ENCODE measurements at places on chromosomes 11 and 22.
A peak's percentile ranks its signal among the peaks of the same experiment; 100 is the strongest.

DNA sequence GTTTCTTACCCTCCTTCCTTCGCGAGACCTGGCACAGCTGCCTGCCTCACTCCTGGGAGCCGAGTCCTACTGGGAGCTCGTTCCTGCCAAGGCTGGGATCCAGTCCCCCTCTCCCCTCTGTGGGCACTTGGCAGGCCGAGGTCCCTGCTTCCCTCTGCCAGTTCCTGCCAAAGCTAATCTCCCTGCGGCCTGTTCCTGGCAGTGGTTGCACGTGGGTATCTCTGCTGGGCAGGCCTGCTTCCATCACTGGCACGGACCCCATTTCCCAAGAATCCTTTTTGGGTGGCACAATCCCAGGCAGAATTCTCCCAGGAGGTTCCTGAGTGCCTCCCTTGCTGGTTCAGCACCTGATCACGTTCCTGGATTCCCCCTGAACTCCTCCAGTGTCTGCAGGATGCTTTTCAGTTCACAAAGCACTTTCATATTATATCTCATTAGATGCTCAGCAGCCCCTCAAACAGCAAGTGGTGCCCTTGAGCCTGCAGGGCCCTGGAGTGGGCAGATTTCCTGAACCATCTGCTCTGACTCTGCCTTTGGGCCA lies 96.5 kb downstream of the RRM1 start:
- no peak for DNase-seq

DNA sequence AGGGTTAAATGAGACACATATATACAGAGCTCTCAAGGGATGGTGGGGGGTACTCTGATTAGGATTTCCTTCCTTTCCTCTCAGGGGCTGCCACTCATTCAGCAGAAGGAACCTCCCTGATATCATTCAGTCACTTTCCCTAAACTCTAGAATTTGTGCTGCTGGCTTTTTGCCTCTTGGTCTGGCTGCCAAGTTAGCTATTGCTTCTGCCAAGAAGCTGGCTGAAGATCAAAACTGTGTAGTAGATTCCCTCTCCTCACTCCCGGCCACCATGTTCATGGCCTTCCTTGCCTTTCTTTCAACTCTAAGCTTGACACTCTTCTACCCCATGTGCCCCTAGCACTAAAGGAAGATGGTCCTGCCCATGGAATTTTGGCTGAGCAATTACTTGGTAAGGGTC lies 18.7 kb downstream of the SLC6A5 start:
- DNase-seq = no peak

- no peak for DNase-seq
Measured at GRCh38 chr11:117826190-117826570, 1.6 kb upstream of the FXYD2 start.

DNA sequence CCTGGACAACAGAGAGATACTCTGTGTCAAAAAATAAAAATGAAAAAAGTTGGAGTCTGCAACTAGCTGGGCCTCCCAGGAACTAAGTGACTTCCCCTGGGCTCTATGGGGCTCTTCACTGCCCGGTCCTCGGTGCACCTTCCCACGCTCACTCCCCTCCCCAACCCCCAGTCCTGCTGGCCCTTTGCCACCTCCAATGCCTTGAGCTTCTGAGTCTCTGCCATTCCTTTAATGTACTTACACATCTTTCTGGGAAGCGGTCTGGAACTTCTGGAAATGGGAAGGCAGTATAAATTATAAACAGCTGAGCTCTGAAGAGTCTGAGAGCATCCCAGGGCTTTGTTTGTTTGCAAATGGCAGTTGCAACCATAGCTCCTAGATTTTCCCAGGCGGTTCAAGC lies 5.9 kb upstream of the BATF2 start:
- no peak for DNase-seq

- DNase-seq = peak; percentile 16
Measured at GRCh38 chr11:126561327-126561893, 205.9 kb downstream of the ST3GAL4 start.

GRCh38 chr11:115145324-115145723 lies 358.9 kb downstream of the CADM1 start:
- DNase-seq = no peak

DNA sequence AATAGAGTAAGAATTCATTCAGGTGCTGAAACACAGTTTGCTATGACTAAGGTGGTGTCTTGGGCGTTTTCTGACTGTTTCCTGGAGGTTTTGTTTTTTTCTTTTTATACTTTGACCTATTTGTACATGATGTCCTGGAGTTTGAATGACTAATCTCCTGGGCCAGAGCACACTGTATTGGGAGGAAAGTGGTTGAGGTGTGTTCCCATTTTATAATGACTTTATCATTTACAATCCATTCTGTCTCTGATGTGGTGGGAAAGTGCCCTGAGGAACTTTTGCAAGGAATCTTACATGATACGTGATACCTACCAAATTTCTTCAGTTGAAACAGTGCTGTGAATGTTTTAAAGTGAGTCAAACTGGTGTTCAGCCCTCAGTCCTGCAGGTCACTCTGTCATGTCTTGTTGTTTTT lies 80.8 kb downstream of the TNRC6B start:
- no peak for DNase-seq

DNA sequence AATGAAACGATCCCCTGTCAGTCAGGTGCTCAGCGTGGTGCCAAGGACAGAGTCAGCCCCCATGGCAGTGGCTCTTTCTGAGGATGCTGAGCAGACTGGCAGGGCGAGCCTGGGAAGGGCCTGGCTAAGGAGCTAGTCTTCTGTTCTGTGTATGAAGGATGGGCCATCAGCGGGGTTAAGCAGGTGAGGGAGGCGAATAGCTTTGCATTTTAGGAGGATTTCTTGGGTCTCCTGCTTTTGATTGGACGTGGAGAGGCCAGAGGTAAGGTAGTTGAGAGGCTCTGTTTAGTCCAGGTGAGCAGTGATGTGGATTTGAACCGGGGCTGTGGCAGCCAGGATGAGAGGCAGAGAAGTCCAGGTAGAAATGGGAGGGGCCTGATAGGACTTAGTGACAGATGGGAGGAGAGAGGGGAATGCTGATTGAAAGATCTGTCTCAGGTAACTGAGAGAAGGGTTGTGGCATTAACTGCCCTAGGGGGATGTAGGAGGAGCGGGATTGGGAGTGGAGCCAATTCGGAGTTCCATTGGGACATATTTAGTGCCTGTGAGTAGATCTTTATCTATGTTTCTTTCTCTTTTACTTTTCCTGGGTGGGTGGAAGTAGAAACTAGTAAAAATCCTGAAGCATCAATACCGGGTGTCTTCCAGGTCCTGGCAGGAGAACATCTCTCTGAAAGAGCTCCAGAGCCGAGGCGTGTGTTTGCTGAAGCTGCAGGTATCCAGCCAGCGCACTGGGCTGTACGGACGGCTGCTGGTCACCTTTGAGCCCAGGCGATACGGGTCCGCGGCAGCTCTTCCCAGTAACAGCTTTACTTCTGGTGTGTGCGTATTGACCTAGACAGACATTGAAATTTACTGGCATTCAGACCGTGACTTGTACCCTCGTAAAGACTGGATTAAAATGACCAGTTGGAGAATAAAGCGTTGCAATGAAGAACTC lies 2.0 kb downstream of the IGHMBP2 start:
- no peak for DNase-seq

DNA sequence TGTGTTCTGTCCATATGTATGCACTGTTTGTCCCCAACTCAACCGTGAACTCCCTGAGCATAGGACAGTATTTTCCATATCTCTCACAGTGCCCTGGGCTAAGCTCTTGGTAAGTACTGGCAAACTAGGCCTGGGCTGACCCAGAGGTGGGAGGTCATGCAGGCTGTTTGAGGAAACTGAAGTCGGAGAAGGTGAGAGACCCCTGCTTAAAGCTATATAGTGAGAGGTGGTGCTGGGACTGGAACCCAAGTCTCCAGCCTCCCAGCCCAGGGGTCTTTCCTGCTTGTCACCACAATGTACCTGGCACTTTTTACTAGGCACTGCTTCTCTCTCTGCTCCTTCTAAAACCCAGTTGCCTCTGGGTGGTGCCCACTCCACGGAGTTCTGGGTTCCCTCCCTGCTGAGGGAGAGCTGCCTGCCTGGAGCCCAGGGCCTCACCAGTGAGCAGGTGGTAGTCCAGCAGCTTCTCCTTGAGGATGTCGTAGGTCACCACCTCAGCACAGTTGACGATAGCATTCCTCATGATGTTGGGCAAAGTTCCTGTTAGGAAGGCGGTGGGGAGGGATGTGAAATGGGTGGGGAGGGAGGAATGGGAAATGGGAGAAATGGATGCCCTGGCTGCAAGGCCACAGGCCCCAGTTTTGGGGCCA lies 4.7 kb downstream of the UCP3 start:
- no peak for DNase-seq

- no peak for DNase-seq
Measured at GRCh38 chr11:134519788-134520187, 107.7 kb upstream of the B3GAT1 start.

GRCh38 chr22:46036558-46037408 lies 59.8 kb upstream of the WNT7B start:
- peak; percentile 49 for DNase-seq

GRCh38 chr22:19880786-19881569 lies 26.3 kb upstream of the GNB1L start:
- no peak for DNase-seq

DNA sequence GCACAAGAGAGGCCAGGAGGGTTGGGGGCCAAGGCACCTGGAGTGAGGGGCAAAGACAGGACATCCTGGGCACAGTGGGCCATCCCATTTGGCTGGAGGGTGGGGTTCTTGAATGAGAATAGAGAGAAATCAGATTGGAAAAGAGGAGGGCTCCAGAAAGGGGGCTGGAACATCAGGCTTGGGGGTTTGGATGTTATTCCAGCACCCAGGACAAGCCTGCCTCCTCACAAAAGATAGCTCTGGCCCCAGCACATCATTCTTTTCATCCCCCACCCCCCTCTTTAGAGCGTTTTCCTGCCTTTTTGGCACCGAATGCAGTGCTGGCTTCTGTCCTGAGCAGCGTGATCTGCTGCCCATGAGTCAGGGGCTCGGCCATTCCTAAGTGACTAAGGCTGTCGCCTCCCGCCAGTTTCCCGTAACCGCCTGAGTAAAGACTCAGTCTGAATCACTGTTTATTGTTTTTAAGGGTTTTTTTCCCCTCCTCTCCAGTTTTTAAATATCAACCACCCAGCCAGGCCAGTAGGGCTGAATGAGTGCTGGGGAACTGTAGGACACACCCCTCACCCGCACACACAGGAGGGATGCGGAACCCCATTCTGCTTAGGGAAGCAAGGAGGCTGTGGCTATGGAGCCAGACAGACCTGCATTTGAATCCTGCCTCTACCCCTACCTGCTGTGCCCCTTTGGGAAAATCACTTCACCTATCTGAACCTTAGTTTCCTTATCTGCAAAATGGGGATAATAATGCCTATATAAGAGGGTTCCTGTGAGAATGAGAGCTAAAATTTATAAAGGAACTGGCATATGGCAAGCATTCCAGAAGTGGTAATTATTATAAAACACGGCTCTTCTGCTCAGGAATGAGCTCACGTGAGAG lies 32.4 kb upstream of the NAV2 start:
- no peak for DNase-seq

DNA sequence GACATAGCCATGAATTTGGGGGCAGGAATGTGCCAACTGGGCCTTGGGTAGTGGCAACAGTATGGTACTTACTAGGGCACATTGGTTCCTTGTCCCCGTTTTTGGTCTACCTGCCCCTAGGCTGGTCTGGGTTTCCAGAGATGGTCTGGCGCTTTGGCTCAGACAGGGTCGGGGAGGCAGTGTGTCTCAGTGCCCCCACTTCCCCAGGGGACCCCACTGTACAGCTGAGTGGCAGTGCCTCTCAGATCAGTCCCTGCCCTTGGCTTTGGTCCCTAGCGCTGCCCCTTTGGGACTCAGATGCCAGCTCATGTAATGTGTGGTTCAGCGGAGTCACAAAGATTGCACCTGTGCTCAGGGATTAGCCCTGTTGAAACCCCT lies 3.3 kb downstream of the RIC8A start:
- DNase-seq = no peak

GRCh38 chr11:100739666-100740065 lies 52.6 kb downstream of the ARHGAP42 start:
- no peak for DNase-seq

DNA sequence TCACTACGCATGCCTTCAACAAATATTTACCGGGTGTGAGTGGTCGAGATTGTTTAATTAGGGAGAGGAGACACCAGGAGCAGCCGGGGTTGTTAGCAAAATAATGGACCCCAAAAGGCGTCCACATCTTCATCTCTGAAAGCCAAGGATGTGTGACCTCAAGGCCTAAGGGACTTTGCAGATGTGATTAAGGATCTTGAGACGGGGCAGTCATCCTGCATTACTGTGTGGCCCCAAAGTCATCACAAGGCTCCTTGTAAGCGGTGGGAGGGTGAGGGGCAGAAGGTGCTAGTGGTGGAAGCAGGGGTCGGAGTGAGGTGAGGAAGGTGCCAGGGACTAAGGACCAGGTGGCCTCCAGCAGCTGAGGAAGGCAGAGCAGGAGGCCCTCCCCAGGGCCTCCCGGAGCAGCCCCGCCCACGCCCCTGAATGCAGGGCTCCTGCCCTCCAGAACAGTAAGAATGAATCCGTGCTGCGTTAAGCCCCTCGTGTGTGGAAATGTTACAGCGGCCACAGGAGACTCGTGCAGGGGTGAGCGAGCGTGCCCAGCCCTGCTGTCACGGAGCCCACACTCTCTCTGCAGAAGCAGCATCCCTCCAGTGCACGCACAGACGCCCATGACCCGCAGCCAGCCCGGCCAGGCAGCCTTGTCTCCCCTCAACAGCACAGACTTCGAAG lies 83.5 kb downstream of the CELSR1 start:
- no peak for DNase-seq

All from AML-193 (cell line).